HCT116 (cell line): ENCODE measurements at places on chromosomes 3 and 15. TPM values are rescaled to one million over a fixed set of nuclear protein-coding genes. Genes with fewer than 3 reads are reported as not detected.

- no peak for DNase-seq
- H3K27me3 ChIP-seq: no peaks in the 10 kb centered on the region
- H3K27ac ChIP-seq: no peak overlapping the region
- no peaks in the 10 kb centered on the region; the same call in 1 of the 2 replicates for H3K36me3 ChIP-seq
Observed at GRCh38 chr3:124843506-124844177, 43.5 kb downstream of the ITGB5 start.

The MYO1E gene
- 182 TPM for total RNA-seq

The ST3GAL6 gene
- 10.6 TPM for total RNA-seq

GRCh38 chr3:141272906-141273662, 41.5 kb downstream of the PXYLP1 start:
- H3K27ac ChIP-seq: no peak overlapping the region
- no peak for DNase-seq
- H3K4me3 ChIP-seq: no peak overlapping the region
- H3K27me3 ChIP-seq: no peaks in the 10 kb centered on the region
- H3K36me3 ChIP-seq: no peaks in the 10 kb centered on the region

DNA sequence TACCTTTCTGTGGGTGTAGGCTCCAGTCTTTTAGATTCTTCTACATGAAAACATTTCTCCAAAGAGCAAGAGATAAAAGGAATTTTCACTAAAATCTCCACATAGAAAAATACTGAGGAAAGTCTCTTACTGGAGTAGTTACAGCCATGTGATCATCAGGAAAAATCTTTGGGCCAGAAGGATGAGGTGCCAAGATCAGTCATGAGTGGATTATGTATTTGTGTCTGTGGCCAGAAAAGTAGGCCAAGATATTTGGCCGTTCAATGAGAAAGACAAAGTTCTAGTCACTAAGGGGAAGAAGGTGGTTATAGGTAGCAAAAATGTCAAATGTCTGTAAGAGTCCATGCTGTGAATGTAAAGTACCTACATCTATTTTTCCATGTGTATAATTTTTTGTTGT, 339.3 kb downstream of the NSUN3 start:
- H3K36me3 ChIP-seq: no peaks in the 10 kb centered on the region
- no peaks in the 10 kb centered on the region for H3K4me1 ChIP-seq
- H3K27me3 ChIP-seq: no peaks in the 10 kb centered on the region
- no peak overlapping the region for H3K27ac ChIP-seq
- no peak overlapping the region for H3K4me3 ChIP-seq

GRCh38 chr3:79421273-79421672, 346.5 kb downstream of the ROBO1 start:
- no peaks in the 10 kb centered on the region for H3K4me1 ChIP-seq
- no peak overlapping the region for H3K4me3 ChIP-seq
- H3K36me3 ChIP-seq: no peaks in the 10 kb centered on the region
- no peaks in the 10 kb centered on the region for H3K27me3 ChIP-seq
- no peak for DNase-seq

- no peaks in the 10 kb centered on the region for H3K36me3 ChIP-seq
- no peak for DNase-seq
- no peak overlapping the region for H3K4me3 ChIP-seq
- H3K4me1 ChIP-seq: peaks cover 32% of the 10 kb centered on the region
- H3K27ac ChIP-seq: no peak overlapping the region
- H3K27me3 ChIP-seq: no peaks in the 10 kb centered on the region
Observed at GRCh38 chr15:100115711-100116090, 226.1 kb downstream of the ADAMTS17 start.

DNA sequence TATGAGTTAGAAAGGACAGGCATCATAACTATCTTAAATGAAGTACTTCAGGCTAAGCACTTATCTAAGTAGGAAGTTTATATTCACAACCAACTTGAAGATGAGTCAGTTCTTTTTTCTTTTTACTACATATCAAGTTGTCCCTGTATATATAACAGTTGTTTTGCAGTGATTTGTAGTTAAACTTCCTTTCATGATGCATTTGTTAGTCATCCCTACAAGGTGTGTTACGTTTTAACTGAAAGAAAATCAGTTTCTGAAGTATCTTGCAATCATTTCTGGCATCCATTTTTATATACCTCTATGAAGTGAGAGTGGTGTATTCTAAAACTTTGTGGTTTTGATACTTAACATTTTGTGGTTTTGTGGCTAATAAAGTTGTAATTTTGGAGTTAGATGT, 46.1 kb downstream of the ZFAND6 start:
- H3K27me3 ChIP-seq: no peaks in the 10 kb centered on the region
- DNase-seq: no peak
- no peak overlapping the region for H3K27ac ChIP-seq
- H3K4me3 ChIP-seq: no peak overlapping the region
- H3K4me1 ChIP-seq: peaks cover 13% of the 10 kb centered on the region
- H3K36me3 ChIP-seq: no peaks in the 10 kb centered on the region

The TMEM207 gene
- total RNA-seq: not detected

- H3K4me1 ChIP-seq: no peaks in the 10 kb centered on the region
- H3K27ac ChIP-seq: no peak overlapping the region
- DNase-seq: no peak
- no peaks in the 10 kb centered on the region for H3K36me3 ChIP-seq
- H3K4me3 ChIP-seq: no peak overlapping the region
Observed at GRCh38 chr3:42524751-42525150, 22.3 kb downstream of the VIPR1 start.

DNA sequence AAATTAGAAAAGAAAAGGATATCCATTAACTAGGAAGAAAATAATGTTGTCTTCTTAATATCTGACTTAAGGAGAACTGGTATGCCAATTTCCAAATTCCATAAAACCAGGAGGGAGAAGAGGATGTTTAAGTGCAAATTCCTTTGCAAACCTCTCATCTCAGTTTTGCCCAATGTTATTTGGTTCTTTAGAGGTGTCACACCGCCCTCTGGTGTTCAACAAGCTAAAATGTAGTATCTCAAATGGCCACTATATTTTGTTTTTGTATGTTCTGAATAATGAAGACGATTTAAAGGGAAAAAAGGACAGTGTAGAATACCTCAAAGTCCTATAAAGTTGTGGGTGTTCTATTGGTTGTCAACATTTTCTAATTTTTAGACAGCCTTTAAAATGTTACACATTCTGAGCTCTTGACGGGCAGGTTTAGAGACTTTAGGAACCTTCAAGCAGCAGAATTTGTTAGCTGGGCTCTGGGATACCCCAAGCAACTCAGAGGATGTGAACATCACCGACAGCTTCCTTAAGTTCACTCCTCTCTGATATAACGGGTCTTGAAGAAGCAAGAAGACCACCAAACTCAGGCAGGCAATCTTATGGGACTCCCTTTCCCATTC, 458.3 kb downstream of the MFSD1 start:
- H3K4me3 ChIP-seq: no peak overlapping the region
- H3K27me3 ChIP-seq: 0 out of 2 replicates have a peak, but pooled peaks cover 6% of the 10 kb centered on the region
- H3K4me1 ChIP-seq: no peaks in the 10 kb centered on the region
- no peaks in the 10 kb centered on the region for H3K36me3 ChIP-seq
- H3K27ac ChIP-seq: no peak overlapping the region

- no peaks in the 10 kb centered on the region for H3K36me3 ChIP-seq
- no peaks in the 10 kb centered on the region for H3K27me3 ChIP-seq
- H3K27ac ChIP-seq: no peak overlapping the region
- H3K4me1 ChIP-seq: no peaks in the 10 kb centered on the region
- no peak overlapping the region for H3K4me3 ChIP-seq
Observed at GRCh38 chr3:76872999-76873398, 166.9 kb upstream of the ROBO2 start.

DNA sequence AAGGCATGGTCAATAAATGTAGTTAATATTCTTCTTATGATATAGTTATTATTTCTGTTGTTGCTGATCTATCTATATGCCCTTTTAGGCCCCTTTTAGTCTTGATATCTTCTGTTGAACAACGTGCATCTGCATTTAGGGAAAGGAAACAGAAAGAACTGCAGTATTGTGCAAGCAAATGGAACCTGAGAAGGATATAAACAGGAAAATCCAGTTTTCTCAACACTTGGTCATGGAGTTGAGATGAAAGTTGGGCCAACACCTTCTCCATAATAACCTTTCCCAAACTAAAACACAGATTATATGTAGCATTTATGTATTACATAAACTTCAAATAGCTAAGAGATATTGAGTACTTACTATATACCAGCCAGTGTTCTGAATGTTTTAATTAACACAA, 179.7 kb downstream of the ADAMTS9 start:
- DNase-seq: no peak
- H3K27me3 ChIP-seq: no peaks in the 10 kb centered on the region

GRCh38 chr3:32843510-32844321, 25.9 kb downstream of the TRIM71 start:
- H3K4me1 ChIP-seq: no peaks in the 10 kb centered on the region
- DNase-seq: no peak
- H3K27ac ChIP-seq: no peak overlapping the region
- no peak overlapping the region for H3K4me3 ChIP-seq
- no peaks in the 10 kb centered on the region for H3K27me3 ChIP-seq
- no peaks in the 10 kb centered on the region for H3K36me3 ChIP-seq

DNA sequence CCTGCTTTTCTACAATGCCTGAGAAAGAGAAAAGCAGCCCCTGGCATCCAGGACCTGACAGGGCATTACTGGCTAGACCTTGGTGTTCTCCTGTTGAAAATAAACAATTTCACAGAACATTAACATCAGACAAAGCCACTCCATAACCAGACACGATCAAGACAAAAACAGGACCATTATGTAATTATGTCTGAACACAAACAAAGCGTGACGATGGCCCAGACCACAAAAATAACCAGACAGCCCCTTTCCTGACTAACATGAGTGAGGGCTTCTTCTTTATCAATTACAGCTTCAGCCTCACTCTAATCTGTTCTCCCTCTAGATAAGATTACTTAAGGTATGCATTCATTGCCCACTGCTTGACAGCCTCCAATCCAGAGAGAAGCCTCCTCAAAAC, 172.7 kb upstream of the LMCD1 start:
- no peak for DNase-seq
- peaks cover 26% of the 10 kb centered on the region for H3K27me3 ChIP-seq
- no peak overlapping the region for H3K27ac ChIP-seq
- H3K4me3 ChIP-seq: no peak overlapping the region
- H3K36me3 ChIP-seq: no peaks in the 10 kb centered on the region
- H3K4me1 ChIP-seq: no peaks in the 10 kb centered on the region

The LYZL4 gene
- total RNA-seq: not detected

GRCh38 chr3:33061782-33062181, 35.2 kb downstream of the GLB1 start:
- no peaks in the 10 kb centered on the region for H3K4me1 ChIP-seq
- H3K36me3 ChIP-seq: no peaks in the 10 kb centered on the region; the same call in 1 of the 2 replicates
- H3K27me3 ChIP-seq: no peaks in the 10 kb centered on the region
- H3K27ac ChIP-seq: no peak overlapping the region
- no peak overlapping the region for H3K4me3 ChIP-seq
- DNase-seq: no peak

DNA sequence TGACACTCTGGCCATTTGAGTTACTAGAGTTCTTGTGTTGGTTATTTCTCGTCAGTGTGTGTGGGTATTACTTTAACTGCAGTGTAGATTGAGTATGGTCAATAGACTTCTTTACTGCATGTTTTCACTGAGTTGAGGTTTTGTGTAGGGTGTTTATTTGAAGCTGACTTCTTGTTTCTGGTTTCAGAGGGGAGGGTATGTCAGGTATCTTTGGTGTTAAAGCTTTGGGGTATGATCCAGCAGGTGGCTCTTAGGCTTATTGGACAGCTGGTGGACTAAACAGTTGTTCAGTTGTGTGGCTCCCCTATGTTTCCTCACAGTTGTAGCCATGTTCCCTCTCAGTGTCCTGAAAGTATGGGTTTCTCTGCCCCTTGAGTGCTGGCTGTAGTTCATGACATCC, 72.0 kb downstream of the AKAP13 start:
- no peaks in the 10 kb centered on the region for H3K36me3 ChIP-seq
- H3K4me3 ChIP-seq: no peak overlapping the region
- H3K27me3 ChIP-seq: no peaks in the 10 kb centered on the region
- DNase-seq: no peak
- H3K27ac ChIP-seq: no peak overlapping the region
- no peaks in the 10 kb centered on the region; the same call in 1 of the 2 replicates for H3K4me1 ChIP-seq

GRCh38 chr15:56820333-56820732, 87.0 kb upstream of the ZNF280D start:
- no peak overlapping the region for H3K4me3 ChIP-seq
- no peaks in the 10 kb centered on the region for H3K36me3 ChIP-seq
- H3K4me1 ChIP-seq: peaks cover 33% of the 10 kb centered on the region
- H3K27ac ChIP-seq: no peak overlapping the region
- H3K27me3 ChIP-seq: no peaks in the 10 kb centered on the region

- H3K4me1 ChIP-seq: no peaks in the 10 kb centered on the region
- H3K4me3 ChIP-seq: no peak overlapping the region
- no peak for DNase-seq
- no peaks in the 10 kb centered on the region for H3K36me3 ChIP-seq
Observed at GRCh38 chr15:47437491-47437890, 279.8 kb upstream of the SEMA6D start.

DNA sequence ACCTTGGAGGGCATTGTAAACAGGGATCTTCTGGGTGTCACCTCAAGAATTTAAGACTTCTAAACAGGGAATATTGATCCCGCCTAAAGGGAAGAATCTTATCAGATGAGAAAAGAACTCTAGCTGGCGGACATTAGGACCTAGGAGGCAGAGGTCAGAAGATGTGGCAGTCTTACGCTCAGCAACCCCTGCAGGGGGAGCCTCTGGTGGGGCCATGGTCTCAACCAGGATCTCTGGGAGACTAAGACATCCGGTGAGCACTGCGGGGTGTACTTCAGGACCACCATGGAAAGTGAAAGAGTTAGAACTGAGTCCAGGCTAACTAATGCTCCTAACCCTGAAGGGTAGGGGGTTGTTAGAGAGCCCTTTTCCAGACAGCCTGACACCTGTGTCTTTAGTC, 295.2 kb downstream of the VGLL3 start:
- H3K4me1 ChIP-seq: no peaks in the 10 kb centered on the region
- no peak overlapping the region for H3K27ac ChIP-seq
- H3K4me3 ChIP-seq: no peak overlapping the region
- no peaks in the 10 kb centered on the region for H3K36me3 ChIP-seq
- DNase-seq: no peak

- H3K4me3 ChIP-seq: no peak overlapping the region
- peaks cover 4% of the 10 kb centered on the region; the same call in 1 of the 2 replicates for H3K4me1 ChIP-seq
- no peak for DNase-seq
- no peak overlapping the region for H3K27ac ChIP-seq
Observed at GRCh38 chr3:189143321-189143720, 28.4 kb upstream of the TPRG1 start.

The CPA3 gene
- not detected for total RNA-seq

- no peak overlapping the region for H3K4me3 ChIP-seq
- no peaks in the 10 kb centered on the region for H3K4me1 ChIP-seq
- no peak for DNase-seq
- no peak overlapping the region for H3K27ac ChIP-seq
- H3K36me3 ChIP-seq: no peaks in the 10 kb centered on the region
- no peaks in the 10 kb centered on the region for H3K27me3 ChIP-seq
Observed at GRCh38 chr3:159007331-159007730, 205.5 kb downstream of the MFSD1 start.

DNA sequence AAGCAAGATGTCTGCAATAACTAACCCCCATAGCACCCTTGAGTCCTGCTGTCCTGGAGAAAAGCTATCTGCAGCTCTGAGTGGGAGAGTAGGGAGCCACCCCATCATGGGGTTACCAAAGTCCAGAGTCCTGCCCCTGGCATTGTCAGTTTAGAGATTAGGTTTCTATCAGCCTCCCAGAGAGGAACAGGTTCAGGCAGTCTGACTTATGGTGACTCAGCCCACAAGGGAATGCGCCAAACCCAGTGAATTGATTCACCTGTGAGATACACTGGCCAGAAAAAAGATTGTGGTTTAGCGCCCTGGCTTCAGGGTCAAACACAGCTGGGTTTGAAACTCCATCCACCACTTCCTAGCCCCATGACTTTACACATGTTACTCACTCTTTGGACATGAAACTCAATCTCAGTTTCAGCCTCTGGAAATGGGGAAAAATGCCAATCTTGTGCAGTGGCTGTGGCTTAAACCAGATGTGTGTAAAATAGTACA, 263.6 kb upstream of the HES1 start:
- peaks cover 88% of the 10 kb centered on the region for H3K4me1 ChIP-seq
- H3K27me3 ChIP-seq: peaks cover 7% of the 10 kb centered on the region; the same call in 1 of the 2 replicates
- no peaks in the 10 kb centered on the region for H3K36me3 ChIP-seq
- peak; percentile 97 for DNase-seq
